Activated naive CD4-positive, alpha-beta T cell treated with anti-CD3 and anti-CD28 coated beads for 36 hours (primary cell): ENCODE measurements at places on chromosomes 3 and 15.

- peaks cover 3% of the 10 kb centered on the region for H3K27me3 ChIP-seq
- DNase-seq, result no peak
- H3K4me3 ChIP-seq, result no peak overlapping the region
- no peaks in the 10 kb centered on the region for H3K36me3 ChIP-seq
- no peak overlapping the region for H3K27ac ChIP-seq
These were observed 55.3 kb downstream of the GTF2E1 start for GRCh38 chr3:120797857-120798256.

- H3K36me3 ChIP-seq, result no peaks in the 10 kb centered on the region
- H3K4me1 ChIP-seq, result no peaks in the 10 kb centered on the region
- no peaks in the 10 kb centered on the region for H3K27me3 ChIP-seq
- H3K4me3 ChIP-seq, result no peak overlapping the region
- no peak overlapping the region for H3K27ac ChIP-seq
- peak; percentile 24 for DNase-seq
These were observed 457.1 kb downstream of the SQOR start for GRCh38 chr15:46091860-46092450.

DNA sequence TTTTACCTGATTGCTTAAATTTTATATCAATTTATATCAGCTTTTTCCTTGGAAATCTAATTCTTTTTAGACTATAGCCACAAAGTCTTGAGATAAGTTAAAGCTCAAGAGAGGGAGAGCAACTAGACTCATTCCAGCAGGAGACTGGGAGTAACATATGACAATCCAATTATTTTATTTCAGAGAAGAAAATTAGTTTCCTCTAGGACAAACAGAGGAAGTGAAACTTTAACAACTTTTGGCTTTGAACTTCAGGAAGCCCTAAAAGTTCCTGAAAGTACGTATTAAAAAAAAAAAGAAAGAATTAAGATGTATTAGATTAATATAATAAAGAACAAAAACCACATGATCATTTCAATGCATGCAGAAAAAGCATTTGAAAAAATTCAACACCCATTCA lies 13.9 kb upstream of the UBE2E2 start:
- H3K4me3 ChIP-seq, result no peak overlapping the region
- peaks cover 7% of the 10 kb centered on the region for H3K27me3 ChIP-seq
- no peak for DNase-seq
- H3K27ac ChIP-seq, result no peak overlapping the region
- H3K36me3 ChIP-seq, result no peaks in the 10 kb centered on the region

GRCh38 chr15:68413363-68414205 lies 18.4 kb downstream of the ITGA11 start:
- DNase-seq, result no peak
- H3K27ac ChIP-seq, result no peak overlapping the region
- no peaks in the 10 kb centered on the region for H3K27me3 ChIP-seq
- H3K4me3 ChIP-seq, result no peak overlapping the region
- no peaks in the 10 kb centered on the region for H3K4me1 ChIP-seq
- no peaks in the 10 kb centered on the region for H3K36me3 ChIP-seq

DNA sequence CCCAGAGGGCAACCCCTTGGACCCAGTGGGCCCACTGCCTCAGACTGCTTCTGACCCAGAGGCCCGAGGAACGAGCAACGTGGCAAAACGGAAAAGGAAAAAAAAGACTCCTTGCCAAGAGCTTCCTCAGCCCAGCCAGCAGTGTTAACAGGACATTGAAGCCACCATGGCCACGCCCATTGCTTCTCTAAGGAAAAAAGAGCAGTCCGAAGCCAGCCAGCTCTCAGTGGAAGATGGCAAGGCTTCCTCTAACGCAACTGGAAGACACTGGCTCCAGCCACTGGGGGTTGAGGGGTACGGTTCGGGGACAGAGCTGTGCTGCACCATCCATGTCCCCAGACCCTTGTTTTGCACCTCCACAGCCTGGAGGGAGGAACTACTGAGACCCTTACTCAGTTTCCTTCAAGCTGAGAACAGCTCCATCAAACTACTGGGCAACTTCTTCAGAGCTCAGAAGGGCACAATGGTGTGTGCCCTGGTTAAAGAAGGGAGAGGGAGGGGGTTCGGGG lies 10.7 kb downstream of the BMF start:
- no peaks in the 10 kb centered on the region for H3K27me3 ChIP-seq
- no peak for DNase-seq
- H3K4me1 ChIP-seq, result peaks cover 70% of the 10 kb centered on the region
- H3K36me3 ChIP-seq, result no peaks in the 10 kb centered on the region
- H3K27ac ChIP-seq, result peak overlapping the region; percentile 96
- H3K4me3 ChIP-seq, result peak overlapping the region; percentile 54

GRCh38 chr3:8182904-8183303 lies 318.7 kb upstream of the LMCD1 start:
- H3K27me3 ChIP-seq, result peaks cover 5% of the 10 kb centered on the region
- no peak overlapping the region for H3K4me3 ChIP-seq
- H3K27ac ChIP-seq, result no peak overlapping the region
- H3K4me1 ChIP-seq, result no peaks in the 10 kb centered on the region

DNA sequence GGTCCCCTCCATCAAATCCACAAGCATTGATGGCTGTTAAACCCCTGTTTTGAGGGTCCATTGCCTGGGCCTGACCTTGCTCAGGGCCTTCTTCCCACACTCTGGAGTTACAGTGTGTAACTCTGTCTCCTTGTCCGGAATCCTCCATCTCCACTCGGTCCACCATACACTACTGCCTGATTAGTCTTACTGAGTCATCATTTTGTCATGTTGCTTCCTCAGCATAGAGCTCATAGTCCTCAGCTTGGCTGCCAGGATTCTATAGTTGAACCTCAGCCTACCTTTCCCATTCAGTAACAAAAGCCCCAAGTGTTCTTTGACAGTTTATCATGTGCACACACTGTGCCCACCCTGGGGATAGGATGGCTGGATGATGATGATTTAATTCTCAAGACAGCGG lies 113.0 kb downstream of the PDE8A start:
- no peak overlapping the region for H3K4me3 ChIP-seq
- no peaks in the 10 kb centered on the region for H3K27me3 ChIP-seq
- no peaks in the 10 kb centered on the region for H3K4me1 ChIP-seq

GRCh38 chr15:41630616-41631217 lies 29.5 kb upstream of the MGA start:
- no peaks in the 10 kb centered on the region for H3K27me3 ChIP-seq
- H3K36me3 ChIP-seq, result no peaks in the 10 kb centered on the region
- no peak overlapping the region for H3K4me3 ChIP-seq
- no peak overlapping the region for H3K27ac ChIP-seq
- peaks cover 6% of the 10 kb centered on the region for H3K4me1 ChIP-seq

DNA sequence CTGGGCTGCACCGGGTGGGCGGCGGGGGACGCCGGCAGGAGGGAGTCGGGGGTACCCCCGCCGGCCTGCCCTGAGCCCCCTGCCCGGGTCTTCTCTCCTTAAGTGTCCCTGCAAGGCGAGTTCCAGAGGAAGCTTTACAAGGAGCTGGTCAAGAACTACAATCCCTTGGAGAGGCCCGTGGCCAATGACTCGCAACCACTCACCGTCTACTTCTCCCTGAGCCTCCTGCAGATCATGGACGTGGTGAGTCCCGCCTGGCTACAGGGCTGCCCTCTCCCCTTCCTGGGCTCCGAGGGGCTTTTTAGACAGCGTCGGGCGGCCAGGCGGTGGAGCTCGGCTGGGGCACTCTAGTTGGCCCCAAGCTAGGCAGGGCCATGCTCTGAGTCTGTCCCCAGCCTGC lies 480 bp downstream of the CHRNA7 start:
- no peak for DNase-seq
- no peaks in the 10 kb centered on the region for H3K36me3 ChIP-seq
- H3K4me1 ChIP-seq, result peaks cover 3% of the 10 kb centered on the region
- H3K27ac ChIP-seq, result no peak overlapping the region
- peak overlapping the region; percentile 19 for H3K4me3 ChIP-seq

DNA sequence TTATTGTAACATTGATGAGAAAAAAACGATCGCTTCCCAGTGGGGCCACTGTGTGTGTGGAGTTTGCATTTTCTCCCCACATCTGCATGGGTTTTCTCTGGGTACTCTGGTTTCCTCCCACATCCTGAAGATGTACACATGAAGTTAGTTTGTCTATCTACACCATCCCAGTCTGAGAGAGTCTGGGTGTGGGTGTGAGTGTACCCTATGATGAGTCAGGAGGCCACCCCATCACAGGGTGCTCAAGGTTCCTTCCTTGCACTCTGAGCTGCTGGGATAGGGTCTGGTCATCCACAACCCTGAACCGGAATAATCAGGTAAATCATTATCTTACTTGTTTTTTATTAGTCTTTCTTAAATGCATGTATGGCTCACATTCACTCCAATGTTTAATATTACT lies 457.1 kb downstream of the NTRK3 start:
- H3K27ac ChIP-seq, result no peak overlapping the region
- no peaks in the 10 kb centered on the region for H3K27me3 ChIP-seq
- H3K4me3 ChIP-seq, result no peak overlapping the region

- DNase-seq, result no peak
- H3K36me3 ChIP-seq, result peaks cover 33% of the 10 kb centered on the region
- no peak overlapping the region for H3K4me3 ChIP-seq
These were observed 122.5 kb downstream of the ADAM10 start for GRCh38 chr15:58627046-58627445.

GRCh38 chr15:63490345-63491034 lies 13.9 kb upstream of the USP3 start:
- no peaks in the 10 kb centered on the region for H3K36me3 ChIP-seq
- H3K27me3 ChIP-seq, result no peaks in the 10 kb centered on the region
- no peak overlapping the region for H3K27ac ChIP-seq
- peaks cover 70% of the 10 kb centered on the region for H3K4me1 ChIP-seq

GRCh38 chr3:51422211-51422610 lies 31.1 kb downstream of the RBM15B start:
- no peaks in the 10 kb centered on the region for H3K4me1 ChIP-seq
- H3K36me3 ChIP-seq, result peaks cover 28% of the 10 kb centered on the region
- H3K27ac ChIP-seq, result no peak overlapping the region

- H3K4me1 ChIP-seq, result no peaks in the 10 kb centered on the region
- DNase-seq, result no peak
- no peak overlapping the region for H3K27ac ChIP-seq
- H3K36me3 ChIP-seq, result no peaks in the 10 kb centered on the region
- H3K27me3 ChIP-seq, result no peaks in the 10 kb centered on the region
These were observed 21.2 kb upstream of the ATP10A start for GRCh38 chr15:25884370-25884769.

DNA sequence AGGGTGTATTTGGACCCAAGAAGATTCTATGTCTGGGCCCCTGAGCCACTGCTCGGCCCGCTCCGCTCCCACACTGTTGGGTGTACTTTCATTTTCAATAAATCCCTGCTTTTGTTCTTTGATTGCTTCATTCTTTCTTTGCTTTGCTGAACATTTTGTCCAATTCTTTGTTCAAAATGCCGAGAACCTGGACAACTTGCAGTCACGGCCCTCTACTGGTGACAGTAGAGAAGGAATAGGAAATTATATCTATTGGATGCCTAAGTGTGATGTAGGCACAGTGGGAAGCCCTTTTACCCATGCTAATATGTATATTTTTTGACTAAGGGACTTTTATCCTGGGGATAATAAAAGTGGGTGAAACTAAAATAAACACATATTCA lies 340.8 kb downstream of the LRRC3B start:
- no peaks in the 10 kb centered on the region for H3K4me1 ChIP-seq
- H3K27ac ChIP-seq, result no peak overlapping the region
- H3K36me3 ChIP-seq, result no peaks in the 10 kb centered on the region
- no peak for DNase-seq
- no peak overlapping the region for H3K4me3 ChIP-seq
- no peaks in the 10 kb centered on the region for H3K27me3 ChIP-seq

DNA sequence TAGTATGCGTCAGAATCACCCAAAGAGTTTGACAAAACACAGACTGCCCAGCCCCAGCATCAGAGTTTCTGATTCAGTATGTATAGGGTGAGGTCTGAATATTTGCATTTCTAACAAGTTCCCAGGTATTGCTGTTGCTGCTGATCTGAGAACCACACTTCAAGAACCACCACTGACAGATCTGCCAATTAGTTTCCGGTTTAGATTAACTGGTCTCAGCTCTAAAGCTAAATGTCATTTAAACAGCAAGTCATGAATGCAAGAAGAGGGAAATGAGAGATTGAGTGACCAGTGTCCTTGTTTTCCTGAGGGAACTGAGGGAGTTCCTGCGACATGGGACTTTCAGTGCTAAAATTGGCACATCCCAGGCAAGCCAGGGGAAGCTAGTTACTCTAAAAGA lies 305.0 kb downstream of the ZNF385D start:
- no peak overlapping the region for H3K4me3 ChIP-seq
- no peaks in the 10 kb centered on the region for H3K4me1 ChIP-seq
- H3K27ac ChIP-seq, result no peak overlapping the region
- no peak for DNase-seq
- H3K36me3 ChIP-seq, result no peaks in the 10 kb centered on the region
